Umbilical cord (tissue), 2 donors: ENCODE measurements at places on chromosomes 7 and 10.

- DNase-seq: no peak
Observed at GRCh38 chr7:46696741-46697140, 775.7 kb upstream of the IGFBP3 start.

DNA sequence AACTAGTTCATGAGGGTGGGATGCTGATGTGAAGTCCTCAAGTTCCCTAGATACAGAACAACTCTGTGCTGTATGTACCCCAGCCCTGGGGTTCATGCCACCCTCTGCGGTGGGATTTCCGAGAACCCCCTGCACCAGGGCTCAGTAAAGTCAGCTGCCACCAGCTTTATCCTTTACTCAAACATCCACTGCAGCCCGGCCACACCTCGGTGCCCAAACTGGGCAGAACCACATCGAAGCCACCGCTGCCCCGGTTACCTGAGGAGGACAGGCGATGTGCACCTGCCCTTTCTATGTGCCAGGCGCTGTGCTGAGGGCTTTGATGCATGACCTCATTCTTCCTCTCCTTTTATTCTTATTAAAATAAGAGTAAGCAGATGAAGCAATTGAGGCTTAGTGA lies 9.9 kb upstream of the CALML5 start:
- no peak for DNase-seq

DNA sequence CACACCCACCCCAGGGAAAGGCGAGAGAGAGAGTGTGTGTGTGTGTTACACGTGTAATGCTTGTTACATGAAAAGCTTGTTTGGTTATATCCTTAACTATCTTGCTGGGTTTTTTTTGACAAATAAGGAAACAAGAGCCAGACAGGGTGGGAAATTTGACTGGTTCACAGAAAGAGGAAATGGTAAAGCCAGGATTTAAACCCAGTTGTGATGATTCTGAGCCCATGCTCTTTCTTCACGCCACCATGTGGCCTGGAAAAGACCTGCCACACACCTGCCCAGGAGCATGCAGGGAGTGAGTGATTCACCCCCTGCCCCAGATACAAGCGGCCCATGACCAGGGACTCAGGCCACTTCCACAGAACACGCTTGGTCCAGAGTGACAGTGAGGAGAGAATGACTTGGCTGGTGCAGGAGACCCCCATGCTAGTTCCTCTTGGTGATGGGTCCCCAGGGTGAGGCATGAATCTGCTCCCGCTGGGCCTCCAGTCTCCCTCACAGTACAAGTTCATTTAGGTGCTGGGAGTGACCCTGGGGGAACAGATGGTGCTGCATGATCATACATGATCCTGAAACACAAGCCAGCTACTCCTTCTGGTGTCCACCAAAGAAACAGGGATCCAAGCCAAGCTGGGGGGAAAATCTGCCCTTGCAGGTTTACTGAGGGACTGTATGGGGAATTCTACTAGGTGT lies 21.0 kb upstream of the EIF5AL1 start:
- DNase-seq: peak; percentile 57

DNA sequence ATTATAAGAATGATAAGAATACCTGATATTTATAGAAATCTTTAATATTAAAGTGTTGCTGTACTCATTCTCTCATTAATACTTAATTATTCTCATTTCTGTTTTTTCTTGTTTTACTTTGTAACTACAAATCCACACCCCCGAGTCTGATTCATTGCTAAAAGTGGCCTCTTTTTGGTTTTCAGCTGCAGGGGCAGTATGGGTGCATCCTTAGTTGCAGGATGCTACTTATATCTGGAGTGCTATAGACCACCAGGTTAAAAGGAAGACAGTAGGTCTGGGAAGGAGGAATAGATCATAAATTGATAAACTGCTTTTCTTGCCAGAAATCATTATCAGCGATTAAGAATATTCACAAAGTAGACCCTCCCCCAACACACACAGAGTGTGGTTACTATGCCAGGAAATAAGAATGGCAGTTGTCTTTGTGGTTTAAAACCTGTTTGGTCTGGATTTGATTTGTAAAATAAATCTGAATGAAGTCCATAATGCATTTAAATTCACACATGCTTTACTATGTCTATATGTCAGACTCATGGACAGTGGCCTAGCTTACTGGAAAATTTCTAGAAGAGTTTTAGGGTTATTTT lies 96.5 kb downstream of the NRF1 start:
- DNase-seq: no peak

DNA sequence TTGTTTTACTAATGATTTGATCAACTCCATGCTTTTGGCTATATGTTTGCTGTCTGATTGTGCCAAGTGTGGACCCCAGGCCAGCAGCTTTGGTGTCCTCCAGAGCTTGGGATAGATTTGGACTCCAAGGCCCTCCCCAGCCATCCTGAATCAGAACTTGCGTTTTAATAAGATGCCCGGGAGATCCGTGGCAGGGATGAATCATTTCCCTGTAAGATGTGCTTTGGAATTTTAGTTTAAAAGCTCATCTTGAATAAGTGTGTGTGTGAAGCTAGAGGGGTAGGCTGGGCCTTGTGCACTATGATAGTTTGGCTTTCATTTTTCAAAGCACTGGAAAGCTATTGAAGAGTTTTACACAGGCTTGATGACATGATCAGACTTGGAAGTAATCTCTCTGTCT lies 66.2 kb upstream of the SDK1 start:
- no peak for DNase-seq

DNA sequence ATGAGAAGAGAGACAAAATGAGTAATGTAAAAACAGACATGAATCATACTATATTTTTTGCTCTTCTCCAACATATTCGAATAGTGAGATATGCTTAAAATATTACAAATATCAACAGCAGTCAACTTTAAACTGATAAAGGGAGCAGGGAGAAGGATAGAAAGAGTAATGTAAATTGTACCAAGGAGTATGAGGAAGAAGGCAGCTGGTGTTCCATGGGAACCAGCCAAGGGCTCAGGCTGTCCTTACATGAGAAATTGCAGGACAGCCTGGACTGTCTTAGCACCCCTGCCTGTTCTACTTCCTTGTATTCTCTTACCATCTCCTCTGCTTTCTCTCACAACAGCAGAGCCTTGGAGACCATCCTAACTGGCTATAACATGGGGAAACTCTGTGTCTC lies 128.7 kb downstream of the TSPAN12 start:
- DNase-seq: peak; percentile 88

DNA sequence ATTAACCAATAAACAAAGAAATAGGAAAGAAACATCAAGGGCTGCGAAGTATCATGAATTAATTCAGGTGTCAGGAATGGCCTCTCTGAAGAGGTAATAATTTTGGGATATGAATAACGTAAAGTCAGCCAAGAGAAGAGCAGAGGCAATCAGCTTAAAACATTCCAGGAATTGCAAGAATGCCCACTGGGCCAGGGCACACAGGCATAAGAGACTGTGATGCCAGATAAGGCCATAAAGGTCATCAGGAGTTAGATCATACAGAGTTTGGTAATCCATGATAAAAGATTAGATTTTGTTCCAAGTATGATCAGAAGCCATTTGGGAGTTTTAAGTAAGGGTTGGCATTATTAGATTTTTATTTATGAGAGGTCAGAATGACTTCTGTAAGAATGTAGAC lies 53.2 kb upstream of the ABCB4 start:
- DNase-seq: no peak

DNA sequence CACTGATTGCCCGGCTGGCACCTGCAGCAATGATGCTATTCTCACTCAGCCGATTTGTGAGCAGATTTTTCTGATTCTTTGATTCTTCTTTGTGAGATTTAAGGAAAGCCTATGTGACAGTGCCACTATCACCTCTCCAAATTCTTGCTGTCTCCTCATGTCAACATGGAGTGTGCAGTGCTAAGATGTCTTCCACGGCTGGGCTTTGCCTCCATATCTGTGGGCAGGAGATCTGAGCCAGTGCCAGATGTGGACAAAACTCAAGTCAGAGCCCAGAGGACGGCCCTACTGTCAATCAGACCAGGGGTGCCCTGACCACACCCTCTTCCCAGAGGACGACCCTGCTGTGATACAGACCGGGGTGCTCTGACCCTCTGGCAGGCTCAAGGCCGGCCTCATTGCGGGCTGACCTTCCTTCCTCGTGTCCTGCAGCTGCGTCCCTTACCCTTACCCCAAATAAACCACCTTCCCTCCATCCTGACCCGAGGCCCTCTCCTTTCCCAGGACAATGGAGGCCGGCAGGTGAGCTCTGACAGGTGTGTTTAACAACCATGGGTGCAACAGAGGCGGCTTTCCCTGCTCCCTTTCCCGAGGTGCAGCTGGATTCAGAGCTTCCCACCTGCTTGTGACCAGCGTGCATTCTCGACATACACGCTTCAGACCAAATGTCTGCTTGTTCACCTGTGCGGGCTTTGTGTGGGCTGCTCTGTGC lies 221.4 kb downstream of the ADARB2 start:
- DNase-seq: no peak

DNA sequence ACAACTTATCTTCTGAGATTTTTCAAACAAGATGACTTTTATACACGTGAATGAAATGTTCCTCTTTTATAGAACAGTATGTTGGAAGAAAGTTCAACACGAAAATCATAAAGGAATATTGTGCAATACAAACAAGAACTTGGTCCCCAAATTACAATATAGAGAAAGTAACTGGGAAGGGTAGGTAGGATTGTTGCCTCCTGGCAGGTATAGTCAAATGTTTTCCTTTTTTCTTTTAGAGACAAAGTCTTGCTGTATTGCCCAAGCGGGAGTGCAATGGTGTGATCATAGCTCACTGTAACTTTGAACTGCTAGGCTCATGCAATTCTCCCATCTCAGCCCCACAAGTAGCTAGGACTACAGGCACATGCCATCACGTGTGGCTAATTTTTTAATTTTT lies 582.6 kb downstream of the PARD3 start:
- DNase-seq: no peak

- DNase-seq: no peak
Observed at GRCh38 chr7:25863729-25864110, 288.3 kb upstream of the NFE2L3 start.

DNA sequence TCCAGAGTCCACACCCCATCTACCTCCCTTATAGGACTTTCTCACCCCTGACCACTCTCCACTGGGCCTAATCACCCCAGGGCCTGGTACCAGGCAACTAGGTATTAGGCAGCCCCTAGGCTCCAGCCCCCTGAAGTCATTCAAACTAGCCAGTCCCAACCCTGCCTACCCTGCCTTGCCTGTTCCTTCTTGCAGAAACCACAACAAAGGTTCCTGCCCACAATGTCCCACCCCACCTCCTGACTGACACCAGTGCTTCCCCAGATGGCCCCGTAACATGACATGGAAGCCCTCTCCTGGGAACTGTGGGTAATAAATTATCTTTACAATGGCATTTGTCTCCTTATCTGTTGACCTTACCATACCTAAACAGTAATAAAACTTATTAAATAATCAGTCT lies 100.6 kb upstream of the PDE1C start:
- DNase-seq: no peak

- DNase-seq: peak; percentile 16
Observed at GRCh38 chr7:107201795-107202450, 33.1 kb downstream of the HBP1 start.

DNA sequence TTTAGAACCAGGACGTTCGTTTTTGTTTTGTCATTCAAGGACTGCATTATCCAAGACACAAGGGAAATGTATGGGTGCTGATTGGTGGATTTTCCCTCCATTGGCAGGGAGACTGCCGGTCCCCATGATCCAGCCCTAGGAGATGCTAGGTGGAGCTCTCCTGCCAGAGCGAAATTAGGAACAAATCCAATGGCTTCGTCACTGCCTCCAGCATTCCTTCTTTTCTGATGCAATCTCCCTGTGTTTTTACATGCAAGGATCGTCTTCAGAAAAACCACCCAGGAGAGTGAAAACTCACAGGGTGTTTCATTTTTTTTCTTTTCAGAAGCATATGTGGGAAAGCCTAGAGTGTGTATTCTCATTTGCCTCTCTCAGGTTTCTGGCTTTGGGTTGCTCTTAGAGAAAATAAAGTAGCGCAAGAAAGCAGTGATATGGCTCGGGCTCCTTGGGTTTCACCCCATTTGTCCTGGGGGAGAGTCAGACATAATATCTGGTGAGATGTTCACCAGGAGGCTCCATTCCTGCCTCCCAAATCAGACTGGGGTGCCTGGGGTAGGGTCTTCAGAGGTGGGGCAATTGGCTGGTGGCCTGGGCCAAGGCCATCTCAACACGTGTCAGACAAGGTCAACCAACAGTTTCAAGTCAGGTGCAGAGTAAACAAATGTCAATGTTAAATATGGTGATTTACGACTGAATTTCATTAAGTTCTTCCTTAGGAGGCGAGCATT lies 450.9 kb upstream of the MKI67 start:
- DNase-seq: peak; percentile 74

DNA sequence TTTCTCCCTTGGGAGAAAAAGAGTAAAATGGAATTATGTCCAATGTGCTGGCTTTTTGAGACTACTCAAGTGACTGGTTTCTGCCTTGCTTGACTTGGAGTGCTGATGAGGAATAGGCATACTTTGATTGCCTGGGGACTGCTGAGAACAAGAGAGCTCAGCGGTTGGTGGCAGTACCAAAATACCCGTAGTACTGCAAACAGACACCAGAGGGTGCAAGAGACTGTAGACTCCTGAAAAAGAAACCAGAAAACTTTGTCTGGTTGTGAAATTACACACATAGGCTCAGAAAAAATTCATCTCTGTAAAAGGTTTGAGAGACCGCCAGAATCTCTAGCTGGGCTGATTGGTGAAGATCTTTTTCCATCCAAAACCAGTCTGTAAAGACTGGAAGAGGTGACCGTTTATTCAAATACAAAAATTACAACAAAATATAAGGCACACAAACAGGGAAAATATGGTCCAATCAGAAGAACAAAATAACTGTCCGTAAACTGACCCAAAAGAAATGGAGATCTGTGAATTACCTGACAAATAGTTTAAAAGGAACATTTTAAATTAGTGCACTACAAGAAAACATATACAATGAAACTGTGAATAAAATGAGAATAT lies 18.5 kb downstream of the BICC1 start:
- DNase-seq: peak; percentile 17

DNA sequence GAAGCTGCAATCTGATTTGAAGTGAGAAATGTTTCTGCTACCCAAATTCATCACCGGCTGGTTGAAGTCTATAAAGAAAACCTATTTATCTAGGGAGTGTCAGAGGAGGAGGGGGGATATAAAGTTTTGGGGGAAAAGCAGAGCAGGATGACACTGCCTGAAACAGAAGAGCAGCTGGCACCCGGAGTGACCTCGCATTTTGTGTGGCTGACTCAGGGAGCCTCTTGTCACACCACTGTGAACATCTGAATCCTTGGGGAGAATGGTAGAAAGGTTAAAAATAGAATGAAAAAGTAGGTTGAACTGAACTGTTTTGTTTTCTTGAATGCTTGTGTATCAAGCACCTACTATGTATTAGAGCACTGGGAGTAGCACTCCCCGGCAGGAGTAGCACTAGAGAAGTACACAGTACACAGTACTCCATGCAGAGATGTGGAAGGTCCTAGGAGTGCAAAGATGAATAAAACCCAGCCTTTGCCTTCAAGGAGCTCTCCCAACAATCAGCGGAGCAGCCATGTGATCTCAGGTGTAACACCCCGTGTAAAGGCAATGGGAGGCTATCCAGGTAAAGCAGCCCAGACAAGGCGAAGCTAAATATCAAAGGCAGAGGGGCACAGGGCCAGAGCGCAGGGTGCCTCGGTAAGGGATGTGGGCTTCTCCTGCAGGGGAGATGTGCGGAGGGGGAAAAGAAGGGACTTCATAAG lies 13.5 kb downstream of the CRTAC1 start:
- DNase-seq: no peak
